ENCODE measurements at places on chromosomes 5 and 9. TPM values are rescaled to one million over a fixed set of nuclear protein-coding genes. Genes with fewer than 3 reads are reported as not detected.

- H3K27ac ChIP-seq, result no peak overlapping the region
- no peaks in the 10 kb centered on the region for H3K36me3 ChIP-seq
- H3K4me1 ChIP-seq, result peaks cover 11% of the 10 kb centered on the region
Observed at GRCh38 chr5:146073239-146073900, 32.0 kb downstream of the PLAC8L1 start.

GRCh38 chr5:156331181-156331580 lies 4.2 kb downstream of the SGCD start:
- peaks cover 3% of the 10 kb centered on the region for H3K36me3 ChIP-seq
- H3K4me1 ChIP-seq, result peaks cover 11% of the 10 kb centered on the region
- no peak for DNase-seq
- no peak overlapping the region for H3K4me3 ChIP-seq

DNA sequence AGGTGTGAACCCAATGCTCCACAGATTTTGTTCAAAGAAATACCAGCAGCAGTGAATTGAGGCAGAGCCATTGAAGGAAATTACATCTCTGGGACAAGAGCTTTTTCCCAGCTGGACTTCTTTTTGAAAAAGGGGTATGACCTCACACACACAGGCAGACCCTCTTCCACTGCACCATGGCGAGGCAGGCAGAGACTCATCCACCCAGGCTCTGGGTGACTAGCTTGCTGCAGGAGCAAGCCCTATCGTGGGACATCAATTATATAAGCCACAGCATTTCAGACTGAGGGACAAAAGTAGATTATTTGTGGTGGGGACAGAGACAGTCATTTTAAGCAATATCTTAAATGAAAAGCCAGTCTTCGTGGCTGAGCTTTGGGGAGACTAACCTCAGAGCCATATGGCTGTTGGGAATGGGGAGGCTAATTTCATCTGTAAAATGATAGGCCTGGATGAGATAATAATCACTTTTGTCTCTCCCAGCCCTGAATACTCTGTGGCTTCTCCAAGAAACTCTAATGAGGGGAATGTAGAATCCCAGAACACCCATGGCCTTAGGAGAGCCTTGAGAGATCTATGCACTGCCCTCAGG lies 113.1 kb upstream of the TNC start:
- H3K27ac ChIP-seq, result no peak overlapping the region
- H3K4me3 ChIP-seq, result no peak overlapping the region
- H3K4me1 ChIP-seq, result no peaks in the 10 kb centered on the region
- no peaks in the 10 kb centered on the region for H3K36me3 ChIP-seq
- DNase-seq, result no peak

GRCh38 chr9:129702589-129703520 lies 37.4 kb downstream of the PRRX2 start:
- peaks cover 2% of the 10 kb centered on the region for H3K4me1 ChIP-seq
- no peaks in the 10 kb centered on the region for H3K36me3 ChIP-seq
- no peak overlapping the region for H3K27ac ChIP-seq

Gene EPB41L4A
- 125 TPM for total RNA-seq
